HT-29 (cell line): ENCODE measurements at places on chromosomes 4 and X. TPM values are rescaled to one million over a fixed set of nuclear protein-coding genes. Genes with fewer than 3 reads are reported as not detected.

Gene CDS1
- total RNA-seq: 11.6 and 14.8 TPM in 2 replicates

DNA sequence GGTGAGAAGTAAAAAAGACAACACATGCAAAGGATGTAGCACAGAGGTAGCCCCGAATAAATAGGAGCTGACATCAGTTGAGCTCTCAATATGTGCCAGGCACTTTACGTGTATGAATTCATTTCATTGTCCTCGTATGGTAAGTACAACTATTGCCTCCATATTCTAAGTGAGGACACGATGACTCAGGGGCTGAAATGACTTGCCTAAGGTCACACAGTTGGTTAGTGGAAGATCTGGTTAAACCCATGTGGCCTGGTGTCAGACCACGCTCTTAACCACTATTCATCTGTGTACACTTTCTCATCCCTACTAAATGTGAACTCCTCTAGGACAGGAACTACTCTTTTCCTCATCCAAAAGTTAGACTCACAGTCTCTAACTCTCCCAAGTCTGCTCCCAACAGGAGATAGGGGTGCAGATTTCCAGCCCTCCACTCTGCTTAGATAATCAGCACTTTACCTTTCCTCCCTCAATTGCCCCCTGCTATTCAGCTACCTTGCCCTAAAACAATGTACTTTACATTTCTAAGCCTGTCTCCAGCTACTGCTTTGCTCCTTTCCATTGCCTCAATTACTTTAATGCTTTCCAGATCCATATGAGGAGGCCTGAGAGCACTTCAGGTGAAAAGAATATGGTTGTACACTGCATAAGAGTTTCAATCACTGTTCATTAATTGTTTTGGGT, 58.8 kb upstream of the LHFPL1 start:
- no peak for DNase-seq

GRCh38 chr4:36072529-36072928, 171.8 kb downstream of the ARAP2 start:
- no peak for DNase-seq

DNA sequence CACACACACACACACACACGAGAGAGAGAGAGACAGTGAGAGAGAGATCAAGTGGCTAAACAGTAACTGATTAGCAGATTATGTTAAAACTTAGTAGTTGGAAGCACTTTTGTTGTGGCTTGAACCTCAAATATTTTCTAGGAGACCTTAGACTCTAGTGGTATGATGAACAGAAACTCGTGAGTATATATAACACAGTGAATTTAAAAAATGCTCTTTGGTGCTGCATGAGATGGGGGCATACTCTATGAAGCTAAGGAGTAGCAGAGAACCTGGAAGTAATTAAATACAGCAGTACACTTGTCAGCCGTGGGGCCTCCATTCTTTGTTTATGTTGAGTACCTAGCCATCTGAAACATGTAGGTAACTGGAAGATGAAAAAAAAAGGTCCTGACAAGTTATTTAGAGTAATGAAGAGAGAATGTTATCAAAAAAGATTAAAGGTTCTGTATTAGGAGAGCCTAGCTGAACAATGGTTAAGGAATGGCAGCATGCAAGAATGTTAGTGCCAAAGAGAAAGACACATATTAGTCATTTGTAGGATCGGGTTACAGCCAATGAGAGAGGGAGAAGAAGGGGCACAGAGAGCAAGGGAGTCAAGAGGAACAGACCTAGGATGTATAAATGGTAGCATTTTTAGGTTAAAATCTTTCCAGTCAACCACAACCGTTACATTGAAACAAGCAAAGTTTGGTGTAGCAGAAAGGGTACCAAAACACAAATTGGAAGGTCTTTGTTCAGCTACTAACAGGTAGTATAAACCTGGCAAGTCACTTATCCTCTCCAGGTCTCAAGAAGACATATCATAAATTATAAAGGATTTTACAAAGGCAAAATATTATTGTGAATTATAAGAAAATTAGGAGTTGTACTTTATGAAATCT, 316.7 kb upstream of the DIPK2B start:
- no peak for DNase-seq

- DNase-seq: no peak
Observed at GRCh38 chrX:115584696-115585095, 23.7 kb downstream of the PLS3 start.

GRCh38 chr4:140326395-140326993, 47.0 kb upstream of the SCOC start:
- peak; percentile 63 for DNase-seq

Gene SLBP
- 147 and 183 TPM in 2 replicates for total RNA-seq

DNA sequence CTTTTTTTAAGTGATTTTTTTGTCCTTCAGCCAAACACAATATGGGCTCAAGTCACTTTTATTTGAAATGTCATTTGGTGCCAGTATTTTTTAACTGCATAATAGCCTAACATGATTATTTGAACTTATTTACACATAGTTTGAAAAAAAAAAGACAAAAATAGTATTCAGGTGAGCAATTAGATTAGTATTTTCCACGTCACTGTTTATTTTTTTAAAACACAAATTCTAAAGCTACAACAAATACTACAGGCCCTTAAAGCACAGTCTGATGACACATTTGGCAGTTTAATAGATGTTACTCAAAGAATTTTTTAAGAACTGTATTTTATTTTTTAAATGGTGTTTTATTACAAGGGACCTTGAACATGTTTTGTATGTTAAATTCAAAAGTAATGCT, 62.1 kb downstream of the EDNRA start:
- no peak for DNase-seq

- no peak for DNase-seq
Observed at GRCh38 chr4:107793996-107794395, 30.7 kb upstream of the SGMS2 start.

Gene PPP2R2C
- total RNA-seq: 0.03 and 0.18 TPM in 2 replicates

- no peak for DNase-seq
Observed at GRCh38 chr4:161850631-161851030, 313.2 kb downstream of the FSTL5 start.

- no peak for DNase-seq
Observed at GRCh38 chr4:119731146-119731742, 102.6 kb upstream of the PDE5A start.

DNA sequence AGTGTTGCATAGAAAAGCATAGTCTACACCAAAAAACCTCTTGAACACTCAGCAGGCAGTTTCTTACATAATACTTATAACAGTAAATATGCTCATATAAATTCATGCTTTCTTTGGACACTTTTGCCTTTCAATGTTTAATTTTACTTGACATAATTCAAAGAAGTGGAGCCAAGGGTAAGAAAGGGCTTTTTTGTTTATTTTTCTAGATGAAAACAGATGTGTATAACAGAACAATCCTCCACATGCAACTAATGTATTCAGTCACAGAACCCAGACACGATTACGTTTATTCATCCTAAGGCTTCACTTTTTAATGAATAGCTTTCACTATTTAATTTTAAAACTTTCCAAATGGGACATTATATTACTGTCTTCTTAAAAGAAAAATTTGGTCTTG, 58.0 kb upstream of the PTPN13 start:
- DNase-seq: no peak

- no peak for DNase-seq
Observed at GRCh38 chrX:5823903-5824302, 404.8 kb downstream of the NLGN4X start.

GRCh38 chrX:69493766-69494165, 10.4 kb upstream of the NALF2 start:
- no peak for DNase-seq

- DNase-seq: no peak
Observed at GRCh38 chr4:26573389-26573794, 10.5 kb upstream of the TBC1D19 start.

Gene MFAP3L
- total RNA-seq: 0.03 and 0.18 TPM in 2 replicates

Gene GPR34
- not detected in 2 replicates for total RNA-seq

Gene TRIM75
- total RNA-seq: not detected in 2 replicates

GRCh38 chr4:100117750-100118149, 72.5 kb downstream of the DDIT4L start:
- no peak for DNase-seq

- DNase-seq: peak; percentile 52
Observed at GRCh38 chrX:68830419-68831404, 1.9 kb downstream of the EFNB1 start.

Gene MUC7
- not detected in 2 replicates for total RNA-seq

DNA sequence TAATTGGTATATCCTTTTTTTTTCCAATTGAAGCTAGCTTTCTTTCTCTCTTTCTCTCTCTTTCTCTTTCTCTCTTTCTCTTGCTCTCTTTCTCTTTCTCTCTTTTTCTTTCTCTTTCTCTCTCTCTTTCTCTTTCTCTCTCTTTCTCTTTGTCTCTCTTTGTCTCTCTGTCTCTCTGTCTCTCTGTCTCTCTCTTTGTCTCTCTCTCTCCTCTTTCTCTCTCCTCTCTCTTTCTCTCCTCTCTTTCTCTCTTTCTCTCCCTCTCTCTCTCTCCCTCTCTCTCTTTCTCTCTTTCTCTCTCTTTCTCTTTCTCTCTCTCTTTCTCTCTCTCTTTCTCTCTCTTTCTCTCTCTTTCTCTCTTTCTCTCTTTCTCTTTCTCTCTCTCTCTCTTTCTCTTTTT, 66.6 kb downstream of the ASMT start:
- no peak for DNase-seq

DNA sequence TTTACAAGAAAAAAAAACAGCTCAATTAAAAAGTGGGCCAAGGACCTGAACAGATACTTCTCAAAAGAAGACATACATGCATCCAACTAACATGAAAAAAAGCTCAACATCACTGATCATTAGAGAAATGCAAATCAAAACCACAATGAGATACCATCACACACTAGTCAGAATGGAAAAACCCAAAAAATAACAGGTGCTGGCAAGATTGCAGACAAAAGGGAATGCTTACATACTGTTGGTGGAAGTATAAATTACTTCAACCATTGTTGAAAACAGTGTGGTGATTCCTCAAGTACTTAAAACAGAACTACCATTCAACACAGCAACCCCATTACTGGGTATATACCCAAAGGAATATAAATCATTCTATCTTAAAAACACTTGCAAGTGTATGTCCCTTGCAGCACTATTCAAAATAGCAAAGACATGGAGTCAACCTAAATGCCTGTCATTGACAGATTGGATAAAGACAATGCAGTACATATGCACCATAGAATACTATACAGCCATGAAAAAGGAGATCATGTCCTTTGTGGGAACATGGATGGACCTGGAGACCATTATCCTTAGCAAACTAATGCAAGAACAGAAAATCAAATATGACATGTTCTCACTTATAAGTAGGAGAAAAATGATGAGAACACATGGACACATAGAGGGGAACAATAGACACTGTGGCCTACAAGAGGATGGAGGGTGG, 97.6 kb downstream of the RAB28 start:
- no peak for DNase-seq

GRCh38 chr4:70747874-70748273, 26.1 kb downstream of the RUFY3 start:
- no peak for DNase-seq

Gene BMPR1B
- 0.03 TPM in 1 of 2 replicates, not detected in the other for total RNA-seq

DNA sequence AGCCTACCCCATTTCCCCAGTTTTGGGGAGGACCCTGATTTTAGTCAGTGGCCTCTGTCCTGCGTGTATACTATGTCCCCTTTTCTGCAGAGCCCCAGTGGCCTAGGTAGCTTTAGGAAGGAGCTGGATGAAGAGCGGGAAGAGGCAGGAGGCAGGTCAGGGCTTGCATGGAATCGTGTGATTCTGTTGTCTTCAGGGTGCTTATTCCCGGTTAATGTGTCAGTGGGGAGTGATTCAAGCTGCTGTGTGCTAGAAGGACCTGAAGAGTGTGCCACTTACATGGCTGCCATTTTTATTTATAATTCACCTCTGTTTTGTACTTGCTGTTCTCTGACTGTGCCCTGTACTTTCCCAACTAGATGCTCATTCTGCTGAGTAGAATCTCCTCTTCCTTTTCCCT, 127.3 kb upstream of the AMOT start:
- no peak for DNase-seq

- DNase-seq: peak; percentile 54
Observed at GRCh38 chrX:65677954-65678469, 10.6 kb downstream of the MSN start.
